NCI-H748 treated with DMSO at 0.1 percent for 48 hours (cell line): ENCODE measurements at places on chromosomes 1 and 21.

DNA sequence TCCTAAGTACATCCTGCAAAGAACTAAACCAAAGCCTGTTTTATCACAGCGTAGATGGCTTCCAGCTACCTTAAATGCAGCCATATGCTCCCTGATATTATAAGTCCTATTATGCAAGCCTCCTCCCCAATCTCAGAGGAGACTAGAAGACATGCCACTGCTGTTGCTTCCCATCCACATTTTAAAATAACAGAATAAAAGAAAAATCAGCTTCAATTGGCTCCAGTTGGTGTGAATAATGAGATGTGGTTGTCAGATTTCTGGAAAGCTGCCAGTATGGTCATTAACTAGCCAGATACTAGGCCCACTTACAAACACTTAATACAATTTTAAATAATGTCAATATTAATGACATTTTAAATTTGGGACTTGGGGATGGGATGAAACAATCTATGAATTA, 25.7 kb downstream of the WARS2 start:
- no peak for DNase-seq

- no peak for DNase-seq
These were observed 103.4 kb downstream of the VPS13D start for GRCh38 chr1:12333036-12333785.

DNA sequence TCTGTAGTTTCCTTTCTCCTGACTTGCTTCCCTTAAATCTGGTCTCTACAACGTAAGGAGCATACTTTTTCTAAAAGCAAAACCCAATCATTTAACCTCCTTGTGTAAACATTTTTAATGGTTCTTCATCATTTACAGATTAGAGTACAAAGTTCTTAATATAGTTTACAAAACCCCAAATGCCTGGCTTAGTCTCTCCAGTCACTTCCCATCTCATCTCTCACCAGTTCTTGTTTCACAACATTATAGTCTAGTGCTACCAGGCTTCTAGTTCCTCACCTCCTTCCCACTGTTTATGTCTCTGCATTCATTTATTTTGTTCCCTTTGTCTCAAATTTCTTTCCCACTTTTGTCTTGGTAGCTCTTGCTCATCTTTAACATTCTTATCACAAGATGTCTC, 168.4 kb downstream of the FASLG start:
- DNase-seq: no peak

- no peak for DNase-seq
These were observed 3.6 kb upstream of the ZNF124 start for GRCh38 chr1:247175458-247175857.

GRCh38 chr1:153919876-153920852, 2.6 kb downstream of the GATAD2B start:
- DNase-seq: no peak

DNA sequence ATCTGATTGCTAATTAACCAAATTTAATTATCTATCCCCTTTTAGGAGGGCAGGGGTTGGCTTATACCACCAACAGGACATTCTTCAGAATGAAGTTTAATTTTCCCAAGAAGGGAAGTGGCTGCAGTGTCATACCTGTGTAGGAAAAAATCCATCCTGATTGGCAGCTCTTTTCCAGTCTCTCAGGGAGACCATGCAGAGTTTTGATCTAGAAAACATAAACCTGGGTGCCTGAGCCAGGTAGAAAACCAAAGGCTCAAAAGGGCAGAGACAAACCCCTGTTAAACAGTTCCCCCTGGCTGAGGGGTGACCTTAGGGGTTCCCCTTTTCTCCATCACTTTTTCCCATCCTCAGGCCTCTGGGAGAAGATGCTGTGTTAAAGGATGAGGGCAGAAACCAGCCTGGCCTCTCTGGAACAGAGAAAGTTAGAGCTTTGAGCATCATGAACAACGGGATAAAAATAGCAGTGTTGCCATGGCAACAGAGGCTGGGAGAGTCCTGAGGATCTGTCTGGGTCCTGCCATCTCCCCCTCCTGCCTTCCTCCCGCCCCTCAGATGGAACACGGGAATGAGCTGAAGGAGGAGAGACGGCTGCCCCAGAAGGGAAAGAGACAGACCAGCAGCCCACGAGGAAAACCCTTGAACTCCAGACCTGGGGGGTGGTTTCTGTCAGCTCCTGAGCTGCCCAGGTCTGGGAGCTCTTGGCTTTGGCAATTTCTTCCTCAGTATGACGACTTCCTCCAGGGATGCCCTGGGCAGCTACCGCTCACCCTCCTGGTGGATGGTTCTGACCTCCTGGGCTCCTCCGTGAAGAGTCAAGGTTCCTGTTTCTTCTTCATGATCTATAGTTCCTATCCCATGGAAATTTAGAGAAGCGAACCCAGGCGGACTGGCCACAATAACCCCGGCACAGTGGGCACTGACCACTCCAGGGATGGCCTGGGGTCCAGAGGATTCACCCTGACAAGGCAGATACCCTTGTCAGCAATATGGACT, 14.0 kb upstream of the LEMD1 start:
- no peak for DNase-seq

DNA sequence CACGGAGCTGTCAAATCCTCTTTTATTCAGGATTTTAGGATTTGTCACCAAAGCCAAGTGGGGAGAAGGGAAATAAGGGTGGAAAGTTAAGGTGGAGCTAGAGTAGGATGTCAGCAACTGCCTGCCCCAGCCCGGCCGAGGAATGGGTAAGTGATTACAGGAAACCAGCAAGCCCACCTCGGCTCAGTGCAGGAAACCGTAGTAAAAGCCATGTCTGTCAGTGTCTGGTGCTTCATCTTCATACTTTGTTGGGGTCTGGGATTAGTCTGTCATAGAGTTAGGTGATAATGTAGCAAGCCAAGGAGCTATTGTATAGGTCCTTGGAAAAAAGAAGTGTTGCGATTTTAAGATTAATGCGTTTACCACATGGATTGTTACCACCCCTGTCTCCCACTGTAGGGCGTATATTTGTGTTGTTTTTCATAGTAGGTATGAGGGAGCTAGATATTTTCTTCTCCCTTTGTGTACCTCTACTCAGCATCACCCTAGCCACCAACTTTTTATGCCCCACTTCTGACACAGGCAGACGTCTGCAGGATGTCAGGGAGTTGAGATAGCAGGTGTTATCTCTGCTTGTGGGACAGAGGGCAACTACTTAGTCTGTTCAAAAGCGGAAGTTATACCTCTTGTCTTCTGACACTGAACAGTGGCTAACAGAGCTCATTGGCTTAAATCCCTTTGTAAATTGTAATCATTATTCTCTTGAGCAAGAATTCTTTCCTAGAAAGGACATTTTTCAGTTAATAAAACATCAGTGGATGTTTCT, 253.7 kb downstream of the HHAT start:
- DNase-seq: no peak

DNA sequence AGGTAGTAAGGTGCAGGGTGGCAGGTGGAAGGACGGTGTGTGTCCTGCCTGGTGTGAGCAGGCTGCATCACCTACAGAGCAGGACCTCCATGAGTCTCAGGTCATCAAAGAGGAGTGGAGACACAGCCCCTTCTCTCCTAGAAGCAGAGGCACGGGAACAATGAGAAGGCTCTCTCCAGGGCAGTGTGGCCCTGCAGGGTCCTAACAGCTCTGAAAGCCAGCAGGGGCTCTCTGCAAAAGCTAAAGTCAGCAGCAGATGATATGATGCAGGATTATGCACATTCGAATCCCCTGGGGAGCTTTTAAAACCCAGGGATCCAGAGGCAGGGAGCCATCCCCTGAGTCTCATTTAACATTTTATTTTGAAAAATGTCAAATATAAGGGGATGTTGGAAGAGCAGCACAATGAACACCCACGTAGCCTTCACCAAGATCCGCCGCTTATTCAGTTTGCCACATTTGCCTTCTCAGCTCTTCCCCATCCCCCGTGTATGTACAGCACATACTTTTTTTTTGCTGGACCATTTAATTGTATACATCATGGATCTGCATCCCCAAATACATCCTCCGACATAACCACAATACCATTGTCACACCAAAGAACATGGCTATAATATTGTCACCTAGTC, 88.1 kb downstream of the CNIH3 start:
- no peak for DNase-seq

GRCh38 chr1:202501281-202501680, 152.8 kb downstream of the PPP1R12B start:
- no peak for DNase-seq

GRCh38 chr1:81950037-81950436, 149.3 kb downstream of the ADGRL2 start:
- DNase-seq: no peak

- no peak for DNase-seq
These were observed 104.2 kb downstream of the DUSP10 start for GRCh38 chr1:221637641-221638041.
